ENCODE measurements at places on chromosomes 16 and 17.
A peak's percentile ranks its signal among the peaks of the same experiment; 100 is the strongest.

DNA sequence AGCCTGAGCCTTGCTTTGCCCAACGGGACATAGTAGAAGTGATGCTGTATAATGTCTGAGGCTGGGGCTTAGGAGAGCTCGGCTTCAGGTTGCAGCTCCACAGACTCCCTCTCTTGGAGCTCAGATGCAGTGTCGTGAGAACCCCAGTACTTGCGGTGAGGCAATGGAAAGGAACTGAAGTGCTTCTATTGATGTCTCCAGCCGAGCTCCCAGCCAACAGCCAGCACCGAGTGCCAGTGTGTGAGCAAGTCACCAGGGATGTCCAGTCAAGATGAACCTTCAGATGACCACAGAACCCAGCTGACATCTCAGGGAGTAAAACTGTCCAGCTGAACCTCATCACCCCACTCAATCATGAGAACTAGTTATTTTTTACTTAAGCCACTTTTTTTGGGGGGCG is 268.1 kb downstream of the IRF8 start:
- no peak for DNase-seq

DNA sequence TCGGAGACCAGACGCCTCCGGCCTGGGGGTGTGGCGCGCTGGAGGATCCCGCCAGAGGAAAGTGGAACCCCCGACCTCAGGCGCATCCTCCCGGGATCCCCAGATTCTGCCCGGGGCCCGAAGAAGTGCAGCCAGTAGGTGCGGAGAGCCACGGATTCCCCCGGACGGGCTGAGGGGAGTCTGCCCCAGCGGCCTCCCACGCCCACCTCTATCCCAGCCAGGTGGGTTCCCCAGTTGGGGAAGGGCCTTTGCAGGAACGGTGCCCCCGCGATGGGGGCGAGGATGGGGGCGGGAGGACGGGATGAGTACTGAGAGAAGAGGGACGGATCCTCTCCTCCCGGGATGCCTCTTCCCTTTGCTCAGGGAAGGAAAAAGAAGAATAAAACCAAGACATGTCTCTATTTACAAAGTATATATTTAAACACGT is 5.1 kb downstream of the CBX8 start:
- DNase-seq: no peak

GRCh38 chr17:21143695-21144094 is 16.9 kb downstream of the DHRS7B start:
- DNase-seq: no peak

DNA sequence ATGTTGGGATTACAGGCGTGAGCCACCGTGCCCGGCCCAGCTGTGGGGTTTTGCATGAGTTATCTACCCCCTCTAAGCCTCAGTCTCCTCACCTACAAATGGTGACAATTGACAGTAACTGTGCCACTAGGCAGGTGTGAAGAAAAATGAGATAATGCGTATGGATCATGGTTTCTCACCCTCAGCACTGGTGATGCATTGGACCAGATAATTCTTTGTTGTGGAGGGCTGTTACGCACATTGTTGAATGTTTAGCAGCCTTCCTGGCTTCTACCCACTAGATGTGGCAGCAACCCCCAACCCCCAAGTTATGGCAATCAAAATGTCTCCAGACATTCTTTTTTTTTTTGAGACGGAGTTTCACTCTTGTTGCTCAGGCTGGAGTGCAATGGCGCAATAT is 9.0 kb upstream of the HAPSTR1 start:
- DNase-seq: no peak

GRCh38 chr16:16798504-16798903 is 419.6 kb downstream of the NPIPA7 start:
- no peak for DNase-seq

- peak; percentile 61 for DNase-seq
Measured at GRCh38 chr17:48908853-48909394, 717 bp downstream of the UBE2Z start.

- no peak for DNase-seq
Measured at GRCh38 chr17:28657756-28658155, 4.0 kb downstream of the SDF2 start.

DNA sequence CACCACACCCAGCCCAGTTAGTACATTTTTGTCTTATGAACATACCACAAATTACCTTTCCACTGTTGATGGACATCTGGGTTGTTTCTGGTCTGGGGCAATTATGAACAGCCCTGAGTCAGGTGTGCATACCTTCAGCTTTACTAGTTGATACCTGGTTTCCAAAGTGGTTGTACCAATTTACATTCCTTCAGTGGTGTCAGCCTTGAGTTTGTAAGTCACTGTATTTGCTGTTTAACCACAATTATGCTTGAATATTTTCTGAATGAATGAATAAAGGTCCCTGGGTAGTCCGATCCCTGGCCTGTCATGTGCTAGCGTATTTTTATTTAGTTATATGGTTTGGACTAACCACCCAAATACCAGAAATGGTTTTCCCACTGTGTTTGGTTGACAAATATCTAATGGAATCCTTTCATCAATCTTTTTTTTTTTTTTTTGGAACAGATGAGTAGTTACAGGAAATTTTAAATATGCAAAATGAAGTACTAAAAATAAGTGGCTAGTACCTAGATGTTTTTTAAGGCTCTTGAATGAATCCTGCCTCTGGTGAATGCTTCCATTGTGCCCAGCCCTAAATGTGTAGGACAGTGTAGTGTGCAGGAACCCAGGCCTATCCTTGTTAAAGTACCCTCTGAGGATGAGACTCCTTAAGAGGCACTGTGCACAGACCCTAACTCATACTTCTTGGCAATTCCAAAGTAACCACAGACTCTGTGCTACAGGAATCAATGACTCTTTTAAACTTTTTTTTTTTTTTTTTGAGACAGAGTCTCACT is 3.7 kb downstream of the DUSP14 start:
- no peak for DNase-seq

GRCh38 chr16:58464047-58464915 is 35.7 kb upstream of the NDRG4 start:
- DNase-seq: no peak

GRCh38 chr16:88893127-88893968 is 26.9 kb upstream of the PABPN1L start:
- no peak for DNase-seq

DNA sequence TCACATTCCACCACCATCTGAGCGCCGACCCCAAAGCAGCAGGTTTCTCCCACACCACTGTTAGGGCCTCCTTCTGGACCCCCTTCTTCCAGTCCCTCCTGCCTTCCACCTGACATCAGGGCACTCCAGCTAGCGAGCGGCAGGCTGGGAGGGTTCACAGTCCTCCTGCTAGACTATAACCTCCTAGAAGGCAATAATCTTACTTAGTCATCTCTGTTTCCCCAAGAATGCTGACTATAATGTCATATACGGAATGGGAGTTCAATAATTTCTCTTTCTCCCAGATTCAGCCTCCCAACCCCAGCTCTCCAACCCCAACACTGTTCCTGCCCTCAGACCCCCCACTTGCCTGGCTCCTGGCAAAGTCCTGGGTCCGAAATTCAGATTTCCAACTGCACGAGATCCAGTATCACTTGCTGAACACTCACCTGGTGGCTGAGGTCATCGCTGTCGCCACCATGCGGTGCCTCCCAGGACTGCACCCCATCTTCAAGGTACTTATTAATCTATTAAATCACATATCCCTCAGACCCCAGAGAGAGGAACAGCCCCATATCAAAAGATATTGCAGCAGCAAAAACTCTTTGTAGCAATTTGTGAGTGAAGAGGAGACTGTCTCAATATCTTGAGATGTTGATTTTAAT is 5.6 kb downstream of the ALOX12 start:
- DNase-seq: no peak

- no peak for DNase-seq
Measured at GRCh38 chr16:67248401-67249177, at the start of gene SLC9A5. Gene SLC9A5 (plus strand): TSS chr16:67248979. CDS start chr16:67249015, 36 bp downstream.

DNA sequence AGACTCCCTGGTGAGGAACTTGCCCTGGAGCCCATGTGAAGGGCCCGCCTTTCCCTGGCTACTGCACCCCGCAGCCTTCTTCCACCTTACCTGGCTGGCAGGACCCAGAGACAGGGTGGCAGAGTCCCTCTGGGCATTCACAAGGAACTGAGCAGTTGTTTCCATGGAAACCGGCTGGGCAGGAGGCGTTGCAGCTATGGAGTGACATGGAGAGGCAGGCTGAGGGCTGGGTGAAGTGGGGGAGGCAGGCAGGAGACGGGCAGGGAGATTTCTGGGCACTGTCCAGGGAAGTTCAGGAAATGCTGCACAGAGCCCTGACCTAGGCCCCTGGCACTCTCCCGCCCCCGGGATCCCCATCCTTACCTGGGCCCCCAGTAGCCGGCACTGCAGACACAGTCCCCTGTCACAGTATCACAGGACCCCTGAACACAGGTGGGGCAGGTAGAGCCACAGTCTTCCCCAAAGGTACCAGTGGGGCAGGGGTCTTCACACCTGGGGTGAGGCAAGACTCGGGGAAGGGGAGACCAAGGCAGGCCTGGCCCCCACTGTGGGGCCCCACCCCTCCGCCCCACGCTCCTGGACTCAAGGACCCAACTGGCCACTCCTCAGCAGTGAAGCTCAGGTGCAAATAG is 5.9 kb downstream of the SCARF1 start:
- no peak for DNase-seq

DNA sequence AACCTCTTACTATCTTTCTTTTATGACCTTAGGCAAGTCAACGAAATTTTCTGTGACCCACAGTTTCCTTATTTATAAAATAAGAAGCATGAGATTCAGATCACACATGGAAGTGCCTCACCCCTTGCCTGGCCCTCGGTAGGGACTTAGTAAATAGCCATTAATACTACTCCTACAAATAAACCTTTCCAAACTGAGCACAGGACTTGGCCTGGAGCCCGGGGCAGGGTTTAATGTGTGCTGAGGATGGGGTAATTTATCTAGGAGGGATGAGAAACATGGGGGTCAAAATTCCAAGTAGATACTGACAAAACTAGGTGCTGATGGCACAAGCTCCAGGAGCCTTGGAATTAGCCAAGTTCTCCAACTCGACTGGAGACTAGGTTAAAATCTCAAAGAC is 35.0 kb downstream of the PITPNC1 start:
- no peak for DNase-seq

- no peak for DNase-seq
Measured at GRCh38 chr17:622356-622755, 92.3 kb downstream of the VPS53 start.

DNA sequence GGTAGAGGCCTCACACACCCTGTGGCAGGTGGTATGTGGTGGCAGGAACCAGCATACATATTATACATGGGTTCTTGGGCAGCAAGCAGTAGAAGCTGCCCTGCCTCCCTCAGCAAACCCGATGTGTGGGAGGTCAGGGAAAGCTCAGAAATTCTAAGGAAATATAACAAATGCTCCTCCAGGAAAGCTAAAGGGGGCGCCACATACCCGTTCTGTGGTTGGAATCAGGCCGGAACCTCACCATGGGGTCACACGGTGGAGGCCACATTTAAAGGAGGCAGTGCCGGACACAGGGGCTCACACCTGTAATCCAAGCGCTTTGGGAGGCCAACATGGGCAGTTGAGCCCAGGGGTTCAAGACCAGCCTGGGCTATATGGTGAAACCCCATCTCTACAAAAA is 12.4 kb upstream of the KATNB1 start:
- no peak for DNase-seq

Data from HFF-Myc (cell line).